NCI-H1092 (cell line): ENCODE measurements at places on chromosomes 16 and 17.
A peak's percentile ranks its signal among the peaks of the same experiment; 100 is the strongest.

DNA sequence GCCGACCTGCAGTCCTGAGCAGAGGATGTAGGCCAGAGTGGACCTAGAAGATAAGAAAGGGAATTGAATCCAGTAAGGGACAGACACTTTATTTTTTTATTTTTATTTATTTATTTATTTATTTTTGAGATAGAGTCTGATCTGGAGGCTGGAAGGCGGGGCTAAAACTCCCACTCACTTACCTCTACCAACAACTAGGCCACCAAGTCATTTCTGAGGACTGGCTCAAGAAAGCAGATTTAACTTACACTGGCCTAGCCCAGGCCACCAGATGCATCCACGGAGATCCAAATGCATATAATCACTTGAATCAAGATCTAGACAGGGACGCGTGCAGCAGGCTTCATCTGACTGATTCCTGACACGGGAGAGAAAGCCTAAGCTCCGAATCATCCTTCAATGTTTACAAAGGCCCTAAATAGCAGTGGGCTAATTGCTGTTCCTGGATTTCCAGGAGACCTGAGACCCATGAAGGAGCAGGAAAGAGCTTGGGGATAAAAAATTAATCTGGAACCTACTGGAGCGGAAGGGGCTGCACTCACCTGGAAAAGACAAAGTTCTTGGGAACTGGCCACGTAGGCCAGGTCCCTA, 1.1 kb upstream of the ALOX12 start:
- DNase-seq, result no peak

DNA sequence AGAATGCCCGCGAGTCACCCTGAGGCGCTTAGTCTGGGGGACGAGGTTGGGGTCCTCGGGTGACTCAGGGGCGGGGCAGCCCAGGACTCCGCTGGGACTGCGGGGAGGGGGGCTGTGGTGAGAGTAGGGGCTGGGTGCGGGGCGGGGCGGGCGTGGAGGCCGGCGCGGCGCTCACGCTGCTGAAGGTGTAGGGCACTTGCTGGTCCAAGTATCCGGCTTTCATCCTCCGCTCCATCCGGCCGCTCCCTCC, 832 bp downstream of the ETV4 start:
- DNase-seq, result no peak

GRCh38 chr17:27552276-27552732, 78.7 kb upstream of the LGALS9 start:
- DNase-seq, result no peak

DNA sequence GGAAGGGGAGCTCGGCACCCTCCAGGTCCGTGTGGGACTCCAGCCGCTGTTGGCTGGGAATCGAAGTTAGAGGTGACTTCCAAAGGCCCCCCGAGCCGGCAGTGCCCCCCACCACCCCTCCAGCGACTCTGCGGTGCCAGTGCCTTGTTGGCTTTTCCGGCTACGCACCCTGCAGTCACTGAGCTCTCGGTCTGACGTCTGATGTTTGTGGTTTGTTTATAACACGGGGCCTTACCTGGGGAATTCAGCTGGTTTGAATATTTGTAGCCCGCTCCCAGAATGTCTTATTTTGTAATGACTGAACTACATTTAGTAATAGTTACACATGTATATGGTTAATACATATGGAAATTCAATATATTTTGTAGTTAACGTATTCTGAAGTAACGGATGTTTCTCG, 7.1 kb upstream of the BAIAP3 start:
- no peak for DNase-seq

GRCh38 chr16:53085369-53085843, 30.6 kb downstream of the CHD9 start:
- DNase-seq, result peak; percentile 76

GRCh38 chr16:26578748-26579147, 488.0 kb upstream of the C16orf82 start:
- DNase-seq, result no peak

- no peak for DNase-seq
These were observed 339.7 kb downstream of the CA10 start for GRCh38 chr17:51818777-51819176.

- DNase-seq, result peak; percentile 76
These were observed 276.6 kb upstream of the TNRC6C start for GRCh38 chr17:77681861-77682260.
